Epithelial cell of prostate (primary cell): ENCODE measurements at places on chromosomes 4 and X.

DNA sequence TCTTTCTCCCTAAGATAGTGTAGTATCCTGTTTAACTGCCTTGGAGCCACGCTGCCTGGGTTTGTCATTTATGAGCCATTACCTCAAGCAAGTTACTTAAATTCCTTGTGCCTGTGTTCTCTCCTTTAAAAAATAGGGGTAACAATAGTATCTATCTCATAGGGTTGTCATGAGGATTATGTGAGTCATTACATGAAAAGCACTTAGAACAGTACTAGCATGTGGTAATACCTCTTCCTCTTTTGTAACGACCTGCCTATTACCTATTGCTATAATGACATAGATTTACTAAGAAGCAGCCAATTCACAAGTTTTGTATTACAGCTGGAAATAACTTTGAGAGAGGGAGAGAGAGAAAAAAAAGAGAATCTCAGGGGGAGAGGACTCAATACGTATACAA, 834.7 kb downstream of the RAPGEF2 start:
- peak; percentile 39 for DNase-seq

DNA sequence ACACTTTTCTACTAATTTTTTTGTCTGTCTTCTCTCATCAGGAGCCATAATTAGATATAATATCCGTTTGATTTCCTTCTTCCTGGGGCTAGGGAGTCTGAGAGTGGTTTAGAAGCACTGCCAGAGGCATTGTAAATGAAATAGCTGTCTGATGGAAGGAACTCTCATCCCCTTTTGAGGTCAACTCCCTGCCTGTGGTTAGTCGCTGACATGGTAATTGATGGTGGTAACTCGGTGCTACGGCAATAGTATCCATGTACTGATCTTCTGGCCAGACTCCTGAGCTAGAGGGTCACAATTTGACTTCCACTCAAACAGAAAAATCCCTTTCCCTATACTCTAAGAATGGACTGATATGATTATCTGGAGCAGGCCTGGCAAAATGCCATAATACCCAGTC, 108.1 kb upstream of the TRPC5 start:
- no peak for DNase-seq

- no peak for DNase-seq
Observed at GRCh38 chr4:123345935-123346300, 50.7 kb upstream of the SPRY1 start.

- no peak for DNase-seq
Observed at GRCh38 chrX:23694606-23695005, 27.3 kb downstream of the PRDX4 start.

DNA sequence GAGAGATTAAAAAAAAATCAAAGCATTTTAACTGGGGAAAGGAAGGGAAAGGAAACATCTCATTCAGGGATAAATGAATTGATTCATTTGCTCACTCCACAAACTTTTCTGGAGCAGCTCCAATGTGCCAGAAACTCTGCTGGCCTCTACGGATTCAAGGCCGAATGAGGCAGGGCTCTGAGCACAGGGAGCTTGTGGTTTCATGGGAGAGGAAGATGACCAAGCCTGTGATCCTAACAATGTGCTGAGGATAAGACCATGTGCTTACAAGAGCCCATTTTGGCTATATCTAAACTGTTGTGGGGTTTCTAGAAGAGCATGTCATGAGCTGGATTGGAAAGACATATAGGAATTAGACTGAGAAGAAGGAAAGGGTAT, 137.5 kb downstream of the ZNF674 start:
- DNase-seq: no peak

DNA sequence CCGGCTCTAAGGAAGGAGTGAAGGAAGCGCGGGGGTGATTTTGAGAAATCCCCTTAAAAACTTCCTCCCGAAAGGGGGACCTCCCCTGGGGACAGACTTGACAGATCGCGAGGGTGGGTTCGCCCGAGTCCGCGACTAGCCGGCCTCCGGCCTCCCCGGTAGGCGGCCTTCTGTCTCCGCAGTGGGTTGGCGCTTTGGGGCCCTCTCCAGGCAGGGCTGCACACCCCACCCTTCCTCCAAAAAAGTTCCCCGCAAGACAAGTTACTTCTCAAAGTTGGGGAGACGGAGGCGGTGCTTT, 24.8 kb downstream of the HOPX start:
- DNase-seq: no peak

DNA sequence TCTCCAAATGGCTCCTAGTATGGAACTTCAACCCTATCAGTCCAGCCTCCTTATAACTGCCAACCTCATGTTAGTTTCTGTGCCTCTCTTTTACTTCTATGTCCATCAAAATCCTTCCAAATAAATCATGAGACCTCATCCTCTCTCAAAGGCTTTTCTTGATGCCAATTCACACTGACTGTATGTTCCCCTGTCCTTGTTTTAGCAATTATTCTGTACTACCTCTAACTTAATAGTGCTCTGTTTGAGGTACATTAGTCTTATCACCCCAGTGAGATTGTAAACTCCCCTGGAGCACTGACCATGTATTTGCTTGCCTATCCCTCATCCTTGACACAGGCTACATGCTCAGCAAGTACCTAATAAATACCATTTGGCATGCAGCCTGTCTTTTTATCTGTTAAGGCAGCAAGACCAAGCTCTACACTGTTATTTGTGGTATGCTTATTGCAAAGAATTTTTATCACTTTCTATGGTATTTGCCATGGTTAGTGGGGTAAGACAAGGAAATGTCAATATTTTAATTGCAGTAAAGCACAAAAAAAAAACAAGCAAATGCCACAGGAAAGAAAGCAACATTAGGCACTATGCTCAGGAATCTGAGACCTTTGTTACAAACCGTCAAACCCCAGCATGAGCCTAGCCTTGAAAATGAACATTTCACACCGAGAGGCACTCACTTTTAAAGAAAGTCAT, 119.2 kb downstream of the SMARCA1 start:
- DNase-seq: no peak

DNA sequence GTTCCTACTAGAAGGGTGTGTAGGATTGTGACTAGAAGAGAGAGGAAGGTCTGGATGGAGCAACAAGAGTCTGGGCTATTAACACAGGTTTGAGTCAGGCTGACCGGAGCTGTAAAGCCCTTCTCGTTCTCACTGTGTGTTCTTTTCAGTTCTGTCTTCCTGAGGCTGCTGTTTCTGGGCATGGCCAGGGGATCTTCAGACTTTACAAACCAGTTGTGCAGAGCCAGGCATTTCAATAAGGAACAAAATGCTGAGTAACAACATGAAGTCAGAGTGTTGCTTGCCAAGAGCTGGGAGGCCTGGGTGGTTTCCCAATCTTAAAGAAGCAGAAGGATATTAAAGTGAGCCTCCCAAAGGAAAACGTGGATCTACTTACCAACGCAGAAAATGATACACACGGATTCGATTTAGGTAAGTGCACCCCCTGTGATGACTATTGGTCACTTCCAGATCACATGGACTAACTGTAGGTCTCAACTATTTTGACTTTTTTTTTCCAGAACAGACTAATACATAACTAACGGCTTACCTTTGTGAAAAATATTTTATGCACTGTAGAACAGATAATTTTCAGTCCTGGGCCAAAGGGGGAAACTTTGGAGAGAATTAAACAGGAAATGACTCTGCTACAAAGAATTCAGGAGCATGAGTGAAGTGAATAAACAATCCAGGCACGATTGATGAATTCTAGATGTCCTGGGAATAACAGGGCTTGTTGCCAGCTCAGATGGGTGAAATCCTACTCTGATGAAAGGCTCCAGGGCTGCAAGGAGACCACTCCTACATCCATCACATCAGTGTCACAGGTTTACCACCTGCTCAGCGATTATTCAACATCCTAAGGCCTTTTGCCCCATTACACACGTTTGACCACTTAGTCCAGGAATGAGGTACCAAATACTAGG, 94.5 kb downstream of the ANXA3 start:
- DNase-seq: peak; percentile 72

- DNase-seq: peak; percentile 62
Observed at GRCh38 chr4:39568805-39569204, 41.6 kb upstream of the UGDH start.
